ENCODE measurements at places on chromosomes 6 and 20.

- DNase-seq = no peak
Observed at GRCh38 chr6:25498505-25498904, 153.5 kb upstream of the SCGN start.

DNA sequence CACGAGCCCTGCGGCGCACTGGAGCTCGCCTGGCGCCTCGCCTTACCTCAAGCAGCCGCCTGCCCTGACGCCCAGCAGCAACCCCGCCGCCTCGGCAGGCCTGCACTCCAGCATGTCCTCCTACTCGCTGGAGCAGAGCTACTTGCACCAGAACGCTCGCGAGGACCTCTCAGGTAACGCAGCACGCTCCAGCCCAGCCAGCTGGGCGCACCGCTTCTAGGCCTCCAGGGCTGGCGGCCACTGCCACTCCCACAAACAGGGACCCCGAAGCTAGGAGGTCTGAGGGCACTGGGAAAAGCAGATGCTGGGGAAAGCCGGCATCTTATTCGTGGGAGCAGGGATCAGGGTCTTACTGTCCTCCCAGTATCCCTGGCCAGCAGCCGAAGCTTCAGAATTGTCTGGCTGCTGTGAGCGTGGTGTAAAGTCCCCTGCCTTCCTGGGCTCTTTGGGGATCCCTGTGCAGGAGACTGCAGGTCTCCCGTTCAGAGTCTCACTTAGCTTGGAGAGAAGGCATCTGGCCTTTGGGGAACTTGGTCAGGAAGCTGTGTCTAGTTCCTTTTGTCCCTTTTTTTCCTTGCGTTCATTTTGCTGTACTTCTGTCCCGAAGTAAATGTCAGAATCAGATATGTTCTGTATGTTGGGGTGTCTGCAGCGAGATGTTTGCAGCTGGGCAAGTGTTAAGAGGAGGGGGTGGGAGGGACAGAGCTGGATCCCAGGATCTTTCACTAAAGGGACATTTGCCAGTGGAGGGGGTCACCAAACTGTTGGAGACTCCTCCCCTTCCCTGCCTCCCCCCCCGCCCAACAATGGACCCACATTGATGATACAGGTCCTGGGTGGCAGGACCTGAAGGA lies 1.8 kb downstream of the FOXF2 start:
- DNase-seq = no peak

GRCh38 chr6:137816133-137816579 lies 50.9 kb upstream of the TNFAIP3 start:
- no peak for DNase-seq

GRCh38 chr20:49320460-49320859 lies 42.6 kb upstream of the ZNFX1 start:
- DNase-seq = no peak

GRCh38 chr20:13800728-13801134 lies 15.9 kb downstream of the NDUFAF5 start:
- DNase-seq = peak; percentile 67

- no peak for DNase-seq
Observed at GRCh38 chr6:155909710-155910109, 454.1 kb upstream of the NOX3 start.

GRCh38 chr20:45230631-45231030 lies 9.5 kb downstream of the SEMG2 start:
- no peak for DNase-seq

GRCh38 chr20:8118039-8118438 lies 14.0 kb upstream of the PLCB1 start:
- DNase-seq = no peak

GRCh38 chr20:16713066-16713465 lies 16.8 kb upstream of the SNRPB2 start:
- no peak for DNase-seq

GRCh38 chr6:157996201-157996712 lies 14.6 kb downstream of the SYNJ2 start:
- DNase-seq = no peak

DNA sequence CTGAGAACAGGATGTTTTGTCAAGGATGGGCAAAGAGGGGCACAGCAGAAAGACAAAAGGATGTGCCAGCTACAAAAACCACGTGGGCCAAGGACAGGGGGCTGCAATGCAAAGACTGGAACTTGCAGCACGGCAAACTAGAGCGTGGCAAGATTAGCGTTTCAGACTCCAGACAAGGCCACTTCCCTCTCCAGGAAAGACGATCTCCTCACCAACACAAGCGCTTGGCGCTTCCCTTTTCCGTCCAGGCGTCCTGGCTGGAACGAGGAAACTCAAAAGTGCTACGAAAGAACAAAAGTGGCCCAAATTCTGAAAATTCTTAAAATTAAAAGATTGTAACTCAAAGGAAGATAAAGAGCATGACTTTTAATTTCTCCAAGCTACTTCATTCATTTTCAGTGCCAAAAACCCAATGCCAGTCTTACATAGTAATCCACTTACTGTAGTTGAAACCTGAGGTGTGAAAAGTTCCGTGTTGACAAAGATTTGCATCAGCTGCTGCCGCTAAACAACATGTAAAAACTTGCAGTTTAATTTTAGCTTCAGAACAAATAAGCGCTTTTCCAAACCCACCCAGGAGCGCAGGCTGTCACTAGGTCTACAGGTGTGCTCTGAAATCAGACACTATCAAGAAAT lies 207.1 kb upstream of the RREB1 start:
- DNase-seq = no peak

- peak; percentile 45 for DNase-seq
Observed at GRCh38 chr20:45771182-45771759, 20.4 kb downstream of the WFDC3 start.

- DNase-seq = no peak
Observed at GRCh38 chr6:29009358-29009757, 4.2 kb upstream of the ZNF311 start.

DNA sequence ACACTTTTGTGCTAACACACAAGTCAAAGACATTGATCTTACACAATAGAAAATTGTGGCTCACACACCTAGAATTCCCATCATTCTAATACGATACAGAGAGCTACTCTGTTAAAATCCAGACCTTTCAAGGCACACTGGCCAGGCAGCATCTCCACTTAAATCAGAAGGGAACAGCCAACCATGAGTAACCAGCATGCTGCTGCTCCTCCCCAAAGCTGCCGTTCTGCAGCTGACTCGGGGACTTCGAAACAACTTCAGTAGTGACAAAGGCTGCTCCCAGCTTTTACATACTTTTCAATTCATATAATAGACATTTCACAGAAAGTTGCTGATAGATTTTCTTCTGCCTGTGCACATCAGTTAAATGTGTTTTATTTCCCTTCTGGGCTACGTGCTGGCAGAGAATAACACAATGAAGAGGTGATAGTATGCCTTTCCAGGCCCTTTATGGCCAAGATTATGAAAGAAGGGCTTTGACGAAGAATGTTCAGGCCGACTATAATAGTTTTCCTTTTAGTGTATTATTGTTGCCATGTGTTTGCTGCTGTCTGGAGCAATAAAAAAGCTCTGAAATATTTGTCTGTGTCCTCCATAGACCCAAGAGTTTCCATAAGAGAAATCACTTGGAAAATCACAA lies 159.0 kb downstream of the GMDS start:
- DNase-seq = no peak

GRCh38 chr6:151807513-151808370 lies at the start of gene ESR1:
ESR1 (plus strand) TSS chr6:151807682; CDS start chr6:151807913, 231 bp downstream.
- no peak for DNase-seq
